HFFc6 (cell line): ENCODE measurements at places on chromosomes 2 and 18. TPM values are rescaled to one million over a fixed set of nuclear protein-coding genes. Genes with fewer than 3 reads are reported as not detected.
A peak's percentile ranks its signal among the peaks of the same experiment; 100 is the strongest.

Gene TRIM43
- total RNA-seq, result not detected in 3 replicates

Gene KIF5C
- 0.38 to 0.93 TPM (median 0.69 TPM) in 3 replicates for total RNA-seq

GRCh38 chr2:16613539-16614011 is 52.1 kb downstream of the CYRIA start:
- H3K36me3 ChIP-seq, result no peaks in the 10 kb centered on the region
- H3K4me1 ChIP-seq, result peaks cover 9% of the 10 kb centered on the region; the same call in 1 of the 2 replicates
- no peak overlapping the region for H3K4me3 ChIP-seq
- no peak overlapping the region for H3K27ac ChIP-seq
- H3K27me3 ChIP-seq, result peaks cover 11% of the 10 kb centered on the region

DNA sequence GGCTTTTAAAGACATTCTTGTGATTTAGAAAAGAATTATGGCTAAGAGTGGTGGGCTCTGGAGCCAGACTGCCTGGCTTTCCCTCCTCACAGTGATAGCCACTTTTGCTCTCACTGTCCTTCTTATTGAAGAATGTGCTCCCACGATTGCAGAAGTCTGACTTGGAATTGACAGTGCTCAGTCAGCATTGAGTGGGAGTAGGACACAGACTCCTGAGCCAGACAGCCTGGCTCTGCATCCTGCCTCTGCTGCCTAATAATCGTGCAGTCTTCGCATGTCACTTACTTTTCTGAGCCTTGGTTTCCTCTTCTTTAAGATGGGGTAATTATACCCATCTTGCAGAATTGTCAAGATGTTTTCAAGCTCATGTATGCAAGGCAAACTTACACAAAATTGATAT is 23.3 kb downstream of the SPATS2L start:
- H3K36me3 ChIP-seq, result peaks cover 23% of the 10 kb centered on the region
- H3K27me3 ChIP-seq, result no peaks in the 10 kb centered on the region; the same call in 1 of the 2 replicates

- peak overlapping the region; percentile 87 for H3K27ac ChIP-seq
Observed at GRCh38 chr2:37654419-37654818, 17.0 kb downstream of the CDC42EP3 start.

GRCh38 chr2:239826786-239827522 is 198.2 kb downstream of the NDUFA10 start:
- no peaks in the 10 kb centered on the region for H3K4me1 ChIP-seq
- no peak for DNase-seq
- no peak overlapping the region for H3K4me3 ChIP-seq
- H3K27ac ChIP-seq, result no peak overlapping the region
- H3K27me3 ChIP-seq, result peaks cover 10% of the 10 kb centered on the region

DNA sequence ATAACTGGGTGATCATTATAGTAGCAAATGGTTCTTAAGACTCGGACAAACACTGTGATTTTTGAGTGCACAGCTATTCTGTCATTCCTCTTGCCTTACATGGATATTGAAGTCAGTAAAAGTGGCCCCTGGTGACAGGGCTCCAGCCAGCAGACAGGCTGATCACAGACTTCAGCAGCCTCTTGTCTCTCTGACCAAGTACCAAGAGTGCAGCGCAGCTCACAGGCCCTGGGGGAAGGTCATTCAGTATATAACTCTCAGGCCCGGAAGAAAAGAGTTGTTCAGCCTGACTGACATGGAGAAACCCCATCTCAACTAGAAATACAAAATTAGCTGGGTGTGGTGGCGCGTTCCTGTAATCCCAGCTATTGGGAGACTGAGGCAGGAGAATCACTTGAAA is 202.6 kb downstream of the HRH4 start:
- H3K4me3 ChIP-seq, result no peak overlapping the region
- H3K4me1 ChIP-seq, result no peaks in the 10 kb centered on the region
- no peak for DNase-seq
- peaks cover 12% of the 10 kb centered on the region; the same call in 1 of the 2 replicates for H3K27me3 ChIP-seq
- no peaks in the 10 kb centered on the region for H3K36me3 ChIP-seq

DNA sequence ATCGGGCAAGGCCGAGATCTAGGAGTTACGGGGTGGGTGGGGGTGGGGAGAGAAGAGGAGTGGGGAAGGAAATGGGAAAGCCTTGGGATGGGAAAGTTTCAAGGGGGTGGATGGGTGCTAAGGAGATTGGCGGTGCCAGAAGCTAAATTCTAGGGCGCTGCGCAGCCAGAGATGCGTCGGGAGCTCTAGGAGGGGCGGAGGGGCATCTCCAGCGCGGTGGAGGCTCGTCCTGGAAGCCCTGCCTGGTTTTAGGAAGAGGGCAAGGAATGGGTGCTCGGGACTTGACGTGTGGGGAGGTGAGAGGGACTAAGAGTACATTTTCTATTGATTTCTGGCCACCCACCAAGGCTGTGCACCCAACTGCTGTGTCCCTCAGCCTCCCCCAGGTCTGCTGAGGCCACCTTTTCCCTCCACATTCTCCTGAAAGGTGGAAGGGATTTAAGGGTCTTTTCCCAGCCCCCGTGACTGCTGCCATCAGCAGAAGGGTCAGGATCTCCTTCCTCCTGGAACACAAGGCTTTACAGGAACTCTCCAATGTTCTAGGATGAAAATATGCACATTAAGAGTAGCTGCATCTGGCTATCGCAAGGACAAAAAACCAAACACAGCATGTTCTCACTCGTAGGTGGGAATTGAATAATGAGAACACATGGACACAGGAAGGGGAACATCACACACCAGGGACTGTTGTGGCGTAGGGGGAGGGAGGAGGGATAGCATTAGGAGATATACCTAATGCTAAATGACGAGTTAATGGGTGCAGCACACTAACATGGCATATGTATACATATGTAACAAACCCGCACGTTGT is 1.4 kb downstream of the C2orf72 start:
- no peak for DNase-seq
- no peak overlapping the region for H3K27ac ChIP-seq
- no peaks in the 10 kb centered on the region for H3K36me3 ChIP-seq
- H3K27me3 ChIP-seq, result peaks cover 36% of the 10 kb centered on the region
- no peak overlapping the region for H3K4me3 ChIP-seq
